ENCODE measurements at places on chromosomes 13 and 19.
A peak's percentile ranks its signal among the peaks of the same experiment; 100 is the strongest.

- DNase-seq: no peak
Observed at GRCh38 chr19:29882719-29883105, 59.3 kb upstream of the URI1 start.

DNA sequence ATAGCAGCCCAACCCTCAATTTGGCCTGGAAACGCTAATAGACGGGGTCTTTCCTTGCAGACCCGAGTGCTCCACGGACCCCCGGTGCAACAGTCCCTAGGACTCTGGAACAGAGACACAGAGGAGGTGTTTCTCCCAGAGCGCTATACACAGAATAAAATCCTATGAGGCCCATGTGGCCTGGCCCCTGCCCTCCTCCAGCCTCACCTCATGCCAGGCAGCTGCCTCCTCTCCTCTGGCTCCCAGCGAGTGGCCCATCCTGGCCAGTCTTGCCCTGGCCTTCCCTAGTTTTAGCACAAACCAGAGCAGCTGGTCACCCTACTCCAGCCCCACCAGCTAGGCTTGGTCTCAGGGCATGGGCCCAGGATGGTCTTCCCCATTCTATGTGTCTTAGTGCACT is 20.3 kb downstream of the POP4 start:
- DNase-seq: no peak

- DNase-seq: no peak
Observed at GRCh38 chr13:23380534-23380933, 53.0 kb downstream of the SACS start.

DNA sequence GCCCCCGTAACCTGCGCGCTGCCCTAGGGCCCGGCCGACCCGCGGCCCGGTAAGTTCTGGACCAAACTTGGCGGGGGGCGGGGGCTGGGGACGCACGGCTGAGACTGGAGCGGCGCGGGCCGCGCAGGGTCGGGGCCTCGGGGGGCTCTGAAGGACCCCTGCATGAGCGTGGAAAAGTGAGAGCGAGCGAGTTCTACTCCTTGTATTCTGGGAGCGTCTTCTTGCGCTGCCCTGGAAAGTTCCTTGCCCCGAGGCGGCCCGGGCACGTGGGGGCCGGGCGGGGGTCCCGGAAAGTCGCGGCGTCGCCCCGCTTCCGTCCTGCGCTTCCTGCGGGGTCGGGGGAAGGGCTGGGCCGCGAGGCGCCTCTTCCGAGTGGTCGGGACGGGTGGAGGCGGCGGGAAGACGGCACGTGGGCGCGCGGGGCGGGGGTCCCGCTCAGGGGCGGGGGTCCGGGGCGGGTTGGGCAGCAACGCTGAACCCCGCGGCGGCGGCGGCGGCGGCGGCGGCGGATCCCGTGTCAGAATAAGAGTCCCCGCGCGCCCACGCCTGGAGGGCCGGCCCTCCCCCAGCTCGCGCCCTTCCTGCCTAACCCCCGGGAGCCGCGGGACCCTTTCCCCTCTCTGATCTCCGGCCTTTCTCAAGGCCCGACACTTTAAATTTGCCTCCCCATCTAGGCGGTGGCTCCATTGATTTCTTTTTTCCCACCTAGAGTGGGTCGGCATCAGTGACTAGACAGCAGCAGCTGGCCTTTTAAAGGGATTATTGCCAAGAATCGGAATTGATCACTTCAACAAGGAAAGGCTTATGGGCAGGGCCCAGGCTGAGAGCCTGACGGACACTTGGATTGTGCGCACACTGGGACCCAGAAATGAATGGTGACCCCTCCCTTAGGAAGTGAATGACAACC is 749 bp downstream of the GATAD2A start:
- DNase-seq: no peak

- DNase-seq: no peak
Observed at GRCh38 chr19:54335164-54335563, 3.8 kb downstream of the LILRA4 start.

DNA sequence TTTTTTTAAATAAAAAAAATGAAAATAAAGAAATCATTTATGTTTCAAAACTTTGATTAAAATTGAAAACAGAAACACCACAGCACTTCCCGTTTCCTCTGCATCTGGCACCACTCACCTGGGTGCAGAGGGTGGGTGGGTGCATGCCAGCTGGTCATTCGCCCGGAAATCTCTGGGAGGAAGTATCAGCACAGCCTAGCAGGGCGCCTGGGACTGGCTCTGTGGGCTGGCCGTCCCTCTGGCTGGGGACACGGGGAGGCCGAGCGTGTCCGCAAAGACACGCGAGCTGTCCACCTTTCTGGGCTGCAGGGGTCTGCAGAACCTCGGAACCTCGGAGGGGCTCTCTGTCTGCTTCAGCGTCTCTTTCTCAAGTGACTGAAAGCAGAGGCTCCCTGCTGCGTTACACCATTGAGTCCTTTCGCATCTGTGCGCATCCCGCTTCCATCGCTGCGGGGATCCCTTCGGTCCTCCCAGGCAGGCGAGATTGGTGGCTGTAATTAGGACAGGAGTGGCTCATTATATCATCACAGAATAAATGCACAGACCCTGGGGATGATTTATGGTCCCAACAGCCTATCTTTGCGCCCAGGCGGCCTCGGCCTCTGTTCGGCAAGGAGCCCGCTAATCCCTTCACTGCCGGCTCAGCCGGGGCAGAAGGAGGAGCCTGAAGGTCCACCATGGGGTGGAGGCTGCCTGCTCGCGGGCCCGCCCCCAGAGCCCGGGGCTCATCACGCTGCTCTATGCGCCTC is 17.2 kb downstream of the CRTC1 start:
- DNase-seq: no peak

GRCh38 chr19:35484252-35485036 is 5.8 kb downstream of the KRTDAP start:
- DNase-seq: no peak

GRCh38 chr19:51163257-51163656 is 21.2 kb downstream of the SIGLEC7 start:
- DNase-seq: no peak

GRCh38 chr13:89307278-89307677 is 1636.1 kb downstream of the SLITRK5 start:
- DNase-seq: no peak

- DNase-seq: peak; percentile 32
Observed at GRCh38 chr13:100662468-100663211, 12.0 kb downstream of the TMTC4 start.

- no peak for DNase-seq
Observed at GRCh38 chr13:94464771-94465170, 14.7 kb downstream of the DCT start.

DNA sequence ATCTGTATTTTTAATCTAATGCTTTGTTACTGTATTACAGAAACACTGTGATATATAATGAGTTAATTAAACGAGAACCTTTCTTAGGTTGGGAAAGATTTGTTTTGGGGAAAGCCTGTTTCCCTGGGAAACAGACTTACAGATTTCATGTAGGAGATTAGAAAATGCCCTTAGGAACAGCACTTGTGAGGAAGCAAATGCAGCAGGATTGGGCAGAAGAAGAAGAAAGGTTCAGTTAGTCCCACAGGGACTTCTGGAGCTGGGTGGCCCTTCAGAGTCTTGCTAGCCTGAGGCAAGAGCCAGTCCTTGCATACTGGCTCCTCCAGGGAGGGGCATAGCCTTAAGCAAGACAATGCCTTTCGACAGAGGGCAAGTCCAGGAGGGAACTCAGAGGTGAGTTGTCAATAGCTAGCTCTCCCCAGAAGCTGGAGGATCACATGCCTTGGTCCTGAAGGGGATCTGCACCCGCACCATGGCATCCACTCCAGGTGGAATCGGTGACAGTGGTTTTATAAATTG is 36.8 kb downstream of the N4BP2L1 start:
- DNase-seq: no peak

DNA sequence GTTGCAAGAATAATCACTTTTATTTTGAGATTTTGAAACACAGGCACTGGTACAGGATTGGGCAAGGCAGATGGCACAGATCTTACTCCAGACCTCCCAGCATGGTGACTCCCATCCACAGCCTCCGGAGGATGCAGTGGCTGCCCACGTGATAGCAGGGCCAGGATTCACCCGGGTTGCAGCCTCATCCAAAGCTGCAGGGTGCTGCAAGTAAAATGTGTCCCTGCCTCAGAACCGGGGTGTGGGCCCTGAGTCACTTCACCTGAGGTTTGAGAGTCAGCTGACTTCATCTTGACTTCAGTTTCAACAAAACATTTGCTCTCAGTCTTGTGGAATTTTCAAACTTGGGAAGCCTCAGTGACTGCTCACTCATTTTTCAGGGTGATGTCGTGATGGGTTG is 201.9 kb downstream of the FGF9 start:
- DNase-seq: peak; percentile 84

- no peak for DNase-seq
Observed at GRCh38 chr19:4513248-4513647, 5.0 kb downstream of the PLIN4 start.

DNA sequence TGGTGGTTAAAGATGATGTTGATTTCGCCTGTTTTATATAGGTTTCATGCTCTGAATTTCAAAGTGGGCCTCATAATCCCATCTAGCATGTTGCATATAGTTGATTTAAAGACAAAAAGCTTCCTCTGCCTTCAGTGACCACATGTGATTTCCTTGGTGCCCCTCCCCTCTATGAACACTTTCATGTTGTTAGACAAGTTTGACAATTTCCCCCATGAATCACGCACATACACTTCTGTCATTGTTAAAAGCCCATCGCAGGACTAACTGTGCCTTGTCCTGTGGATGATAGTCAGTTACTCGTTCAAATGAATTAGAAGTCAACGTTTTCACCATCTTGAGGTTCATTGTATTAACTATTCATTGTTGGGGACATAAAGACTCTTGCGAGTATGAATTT is 6.7 kb downstream of the TNFSF11 start:
- no peak for DNase-seq

GRCh38 chr13:50531917-50532899 is 311.3 kb downstream of the DLEU7 start:
- DNase-seq: no peak

GRCh38 chr13:90331974-90332373 is 1015.5 kb upstream of the MIR17HG start:
- no peak for DNase-seq

DNA sequence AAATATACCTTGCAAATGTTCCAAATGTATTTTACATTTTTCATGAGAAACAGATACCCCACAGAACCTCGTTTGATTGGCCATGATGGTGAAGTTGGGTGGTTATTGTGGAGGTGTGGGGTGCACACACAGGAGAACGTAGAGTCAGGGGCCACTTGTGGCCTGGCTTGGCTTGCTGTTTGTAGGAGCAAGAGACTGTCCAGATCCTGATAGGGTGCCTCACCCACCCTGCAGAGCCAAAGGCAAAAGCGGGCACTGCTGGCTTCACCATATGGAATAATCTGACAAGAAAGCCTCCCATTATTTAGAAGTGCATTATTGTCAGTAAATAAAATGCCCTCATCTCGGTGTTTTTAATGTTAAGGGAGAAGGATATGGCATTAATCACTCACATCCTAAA is 330.2 kb downstream of the TEX29 start:
- no peak for DNase-seq

DNA sequence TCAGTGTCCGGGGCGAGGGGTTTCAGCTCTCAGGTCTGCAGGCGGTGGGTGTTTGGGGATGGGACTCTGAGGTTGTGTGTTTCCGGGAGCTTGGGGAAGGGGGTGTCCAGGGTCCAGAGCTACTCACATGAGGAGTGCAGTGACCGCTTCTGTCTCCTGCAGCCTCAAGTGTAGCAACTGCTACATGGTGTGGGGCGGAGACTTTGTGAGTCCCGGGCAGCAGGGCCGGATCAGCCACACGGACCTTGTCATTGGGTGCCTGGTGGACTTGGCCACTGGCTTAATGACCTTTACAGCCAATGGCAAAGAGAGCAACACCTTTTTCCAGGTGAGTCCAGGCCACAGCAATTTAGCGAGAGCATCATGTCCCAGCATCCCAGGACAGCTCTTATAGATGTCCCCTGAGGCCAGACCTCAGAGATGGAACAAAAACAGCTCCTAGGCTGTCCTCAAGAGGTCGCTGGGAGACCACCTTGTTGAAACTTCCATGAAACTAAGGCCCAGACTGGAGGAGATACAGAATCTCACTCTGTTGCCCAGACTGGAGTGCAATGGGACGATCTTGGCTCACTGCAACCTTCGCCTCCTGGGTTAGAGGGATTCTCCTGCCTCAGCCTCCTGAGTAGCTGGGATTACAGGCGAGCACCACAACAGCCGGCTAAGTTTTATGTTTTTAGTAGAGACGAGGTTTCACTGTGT is 44.9 kb downstream of the RYR1 start:
- DNase-seq: no peak

DNA sequence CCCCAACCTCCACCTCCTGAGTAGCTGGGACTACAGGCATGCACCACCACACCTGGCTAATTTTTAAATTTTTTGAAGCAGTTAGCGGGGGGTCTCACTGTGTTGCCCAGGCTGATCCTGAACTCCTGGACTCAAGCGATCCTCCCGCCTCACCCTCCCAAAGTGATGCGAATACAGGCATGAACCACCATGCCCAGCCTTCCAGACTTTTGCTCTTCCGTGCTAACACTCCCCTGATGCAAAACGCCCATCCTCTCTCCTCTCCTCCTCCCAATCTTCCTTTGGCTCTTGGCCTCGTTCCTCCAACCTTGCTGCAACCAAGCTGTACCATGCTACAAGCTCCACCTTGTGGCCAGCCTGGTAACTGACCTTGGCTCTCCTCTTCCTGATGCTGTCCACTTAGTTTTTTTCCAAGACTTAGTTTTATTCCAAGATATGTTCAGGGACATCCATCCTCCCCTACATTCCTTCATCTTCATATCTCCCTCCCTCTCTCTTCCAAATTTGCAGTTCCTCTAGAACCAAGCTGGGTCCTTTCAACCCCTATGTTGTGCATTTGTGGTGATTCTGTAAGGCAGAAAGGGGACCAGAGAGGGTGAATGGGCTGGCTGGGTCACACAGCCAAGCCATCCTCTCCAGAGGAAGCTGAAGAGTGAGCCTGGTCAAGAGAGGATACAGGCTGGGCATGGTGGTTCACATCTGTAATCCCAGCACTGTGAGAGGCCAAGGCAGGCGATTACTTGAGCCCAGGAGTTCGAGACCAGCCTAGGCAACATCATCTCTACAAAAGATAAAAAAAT is 32.8 kb downstream of the TINCR start:
- no peak for DNase-seq

- DNase-seq: no peak
Observed at GRCh38 chr19:27974082-27974513, 1238.9 kb downstream of the UQCRFS1 start.

- DNase-seq: no peak
Observed at GRCh38 chr13:91305652-91306051, 41.8 kb upstream of the MIR17HG start.

Data from vagina (tissue), 2 donors.